ENCODE measurements at places on chromosomes 2 and 18.

GRCh38 chr2:45952591-45952990 lies 301.1 kb downstream of the PRKCE start:
- H3K27me3 ChIP-seq, result no peaks in the 10 kb centered on the region
- H3K27ac ChIP-seq, result no peak overlapping the region
- H3K36me3 ChIP-seq, result no peaks in the 10 kb centered on the region
- DNase-seq, result no peak
- H3K4me3 ChIP-seq, result no peak overlapping the region
- H3K4me1 ChIP-seq, result peaks cover 2% of the 10 kb centered on the region

- no peak overlapping the region for H3K4me3 ChIP-seq
- H3K4me1 ChIP-seq, result no peaks in the 10 kb centered on the region
- DNase-seq, result no peak
Measured at GRCh38 chr18:45009756-45010155, 329.1 kb downstream of the SETBP1 start.

- H3K4me3 ChIP-seq, result no peak overlapping the region
- H3K36me3 ChIP-seq, result no peaks in the 10 kb centered on the region
- no peak overlapping the region for H3K27ac ChIP-seq
- H3K27me3 ChIP-seq, result peaks cover 2% of the 10 kb centered on the region
- H3K4me1 ChIP-seq, result no peaks in the 10 kb centered on the region
Measured at GRCh38 chr2:222281506-222281905, 17.3 kb downstream of the PAX3 start.

DNA sequence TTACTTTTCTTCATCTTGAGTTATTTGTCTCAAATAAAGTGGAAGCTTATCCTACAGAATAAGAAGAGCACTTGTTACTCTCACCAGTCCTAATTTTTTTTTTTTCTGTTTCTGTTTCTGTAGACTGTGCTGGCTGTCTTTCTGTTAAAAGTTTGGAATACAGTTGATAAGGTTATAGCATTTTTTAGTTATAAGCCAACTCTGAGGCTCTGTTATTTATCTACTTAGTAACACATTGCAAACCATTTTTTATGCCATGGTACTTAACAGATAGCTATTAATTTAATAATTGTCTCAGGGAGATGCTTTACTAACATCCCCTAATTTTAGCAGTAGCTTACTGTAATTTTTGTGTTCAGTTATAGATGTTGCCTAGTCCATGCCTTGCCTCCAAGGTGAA lies 37.9 kb downstream of the CREB1 start:
- H3K27ac ChIP-seq, result no peak overlapping the region
- no peak overlapping the region for H3K4me3 ChIP-seq
- H3K27me3 ChIP-seq, result no peaks in the 10 kb centered on the region
- H3K4me1 ChIP-seq, result no peaks in the 10 kb centered on the region
- no peak for DNase-seq
- H3K36me3 ChIP-seq, result 0 out of 2 replicates have a peak, but pooled peaks cover 6% of the 10 kb centered on the region

DNA sequence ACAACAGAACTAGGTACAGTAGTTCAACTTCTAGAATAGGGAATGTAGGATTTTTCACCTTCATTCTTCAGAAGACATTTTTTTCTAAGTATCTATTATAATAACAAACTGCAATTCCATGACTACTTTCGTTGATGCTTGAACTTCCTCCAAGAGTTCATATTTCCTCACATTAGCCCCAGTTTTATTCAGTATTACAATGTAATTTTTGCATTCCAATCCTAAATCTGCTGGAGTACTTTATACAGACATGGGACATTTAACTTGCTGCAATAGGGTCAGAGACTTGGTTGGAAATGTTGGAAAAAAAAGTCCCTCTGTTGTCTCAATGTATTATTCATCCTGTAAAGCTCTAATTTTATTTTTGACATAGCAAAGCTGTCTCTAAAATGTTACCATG lies 19.6 kb upstream of the FTCDNL1 start:
- no peak overlapping the region for H3K4me3 ChIP-seq
- no peak overlapping the region for H3K27ac ChIP-seq
- H3K4me1 ChIP-seq, result no peaks in the 10 kb centered on the region
- no peak for DNase-seq

GRCh38 chr2:138596403-138596802 lies 94.8 kb downstream of the SPOPL start:
- H3K27ac ChIP-seq, result no peak overlapping the region
- no peaks in the 10 kb centered on the region for H3K36me3 ChIP-seq
- no peaks in the 10 kb centered on the region for H3K4me1 ChIP-seq
- no peak for DNase-seq

GRCh38 chr2:107597507-107597906 lies 229.2 kb upstream of the RGPD4 start:
- no peaks in the 10 kb centered on the region for H3K36me3 ChIP-seq
- no peaks in the 10 kb centered on the region for H3K27me3 ChIP-seq
- H3K27ac ChIP-seq, result no peak overlapping the region
- no peak overlapping the region for H3K4me3 ChIP-seq
- H3K4me1 ChIP-seq, result no peaks in the 10 kb centered on the region

GRCh38 chr2:109406301-109406700 lies 207.5 kb downstream of the SEPTIN10 start:
- H3K27ac ChIP-seq, result no peak overlapping the region
- no peaks in the 10 kb centered on the region for H3K36me3 ChIP-seq
- H3K27me3 ChIP-seq, result no peaks in the 10 kb centered on the region
- no peaks in the 10 kb centered on the region for H3K4me1 ChIP-seq

- H3K4me1 ChIP-seq, result no peaks in the 10 kb centered on the region
- no peaks in the 10 kb centered on the region for H3K36me3 ChIP-seq
Measured at GRCh38 chr2:132902626-132903025, 232.6 kb upstream of the LYPD1 start.

DNA sequence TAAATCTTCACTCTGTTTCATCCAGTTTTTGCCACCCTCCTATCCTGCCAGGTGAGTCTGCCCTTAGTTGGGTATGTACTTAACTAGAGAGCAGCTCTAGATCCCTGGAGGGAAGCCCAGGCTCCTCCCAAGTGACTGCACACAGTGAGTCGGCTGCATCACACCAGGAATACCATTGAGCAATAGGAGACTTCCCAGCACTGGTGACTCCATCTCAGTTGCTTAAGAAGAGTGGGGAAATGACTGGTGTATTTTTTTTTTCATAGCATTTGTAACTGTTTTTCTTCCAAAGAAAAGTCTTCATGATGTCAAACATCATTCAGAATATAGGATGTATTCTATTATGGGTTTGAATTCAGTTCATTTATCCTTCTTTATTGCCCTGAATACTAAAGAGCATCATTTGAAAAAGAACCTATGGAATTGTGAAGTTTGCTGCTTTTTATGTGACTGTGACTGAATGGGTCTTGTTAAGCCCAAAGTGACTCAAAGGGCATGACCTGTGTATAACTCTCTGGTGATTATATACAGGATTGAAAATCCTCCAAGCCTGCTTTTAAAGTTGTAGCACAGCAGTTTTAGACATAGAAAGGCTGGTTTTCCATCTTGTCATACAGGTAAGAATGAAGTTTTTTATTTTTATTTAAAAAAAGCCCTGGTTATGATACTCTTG lies 84.3 kb downstream of the MAP3K20 start:
- peak; percentile 94 for DNase-seq
- H3K4me1 ChIP-seq, result peaks cover 61% of the 10 kb centered on the region
- no peaks in the 10 kb centered on the region for H3K27me3 ChIP-seq
- no peaks in the 10 kb centered on the region for H3K36me3 ChIP-seq

- H3K36me3 ChIP-seq, result no peaks in the 10 kb centered on the region
- no peak overlapping the region for H3K4me3 ChIP-seq
- H3K27ac ChIP-seq, result no peak overlapping the region
- no peaks in the 10 kb centered on the region for H3K4me1 ChIP-seq
- H3K27me3 ChIP-seq, result no peaks in the 10 kb centered on the region
Measured at GRCh38 chr2:136486115-136486514, 279.2 kb upstream of the THSD7B start.

Data from Panc1 (cell line).